Stimulated activated CD4-positive, alpha-beta T cell treated with anti-CD3 and anti-CD28 coated beads, Interleukin-1b, Interleukin-23, amount 100 ng/mL, for 4 hours (primary cell): ENCODE measurements at places on chromosomes 5 and 9.

- DNase-seq: no peak
Observed at GRCh38 chr9:115296831-115297565, 179.0 kb upstream of the TNC start.

- DNase-seq: peak; percentile 9
Observed at GRCh38 chr9:97632248-97632984, 752 bp downstream of the TSTD2 start.

GRCh38 chr5:45060724-45061123, 252.0 kb downstream of the MRPS30 start:
- DNase-seq: no peak

- no peak for DNase-seq
Observed at GRCh38 chr5:15214010-15214409, 286.0 kb upstream of the FBXL7 start.

GRCh38 chr5:107771926-107772325, 101.2 kb upstream of the EFNA5 start:
- no peak for DNase-seq

DNA sequence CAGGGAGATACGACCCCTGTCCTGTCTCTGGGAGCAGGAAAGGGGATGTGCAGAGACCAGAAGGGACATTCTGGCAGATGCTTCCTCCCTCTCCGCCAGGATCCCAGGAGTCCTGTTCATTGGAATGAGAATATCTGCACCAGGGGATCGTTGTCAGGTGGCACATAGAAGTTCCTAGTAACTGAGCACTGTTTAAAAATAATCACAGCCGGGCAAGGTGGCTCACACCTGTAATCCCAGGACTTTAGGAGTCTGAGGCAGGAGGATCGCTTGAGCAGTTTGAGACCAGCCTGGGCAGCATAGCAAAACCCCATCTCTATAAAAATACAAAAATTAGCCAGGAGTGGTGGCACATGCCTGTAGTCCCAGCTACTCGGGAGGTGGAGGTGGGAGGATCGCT, 12.3 kb downstream of the SARDH start:
- DNase-seq: no peak

DNA sequence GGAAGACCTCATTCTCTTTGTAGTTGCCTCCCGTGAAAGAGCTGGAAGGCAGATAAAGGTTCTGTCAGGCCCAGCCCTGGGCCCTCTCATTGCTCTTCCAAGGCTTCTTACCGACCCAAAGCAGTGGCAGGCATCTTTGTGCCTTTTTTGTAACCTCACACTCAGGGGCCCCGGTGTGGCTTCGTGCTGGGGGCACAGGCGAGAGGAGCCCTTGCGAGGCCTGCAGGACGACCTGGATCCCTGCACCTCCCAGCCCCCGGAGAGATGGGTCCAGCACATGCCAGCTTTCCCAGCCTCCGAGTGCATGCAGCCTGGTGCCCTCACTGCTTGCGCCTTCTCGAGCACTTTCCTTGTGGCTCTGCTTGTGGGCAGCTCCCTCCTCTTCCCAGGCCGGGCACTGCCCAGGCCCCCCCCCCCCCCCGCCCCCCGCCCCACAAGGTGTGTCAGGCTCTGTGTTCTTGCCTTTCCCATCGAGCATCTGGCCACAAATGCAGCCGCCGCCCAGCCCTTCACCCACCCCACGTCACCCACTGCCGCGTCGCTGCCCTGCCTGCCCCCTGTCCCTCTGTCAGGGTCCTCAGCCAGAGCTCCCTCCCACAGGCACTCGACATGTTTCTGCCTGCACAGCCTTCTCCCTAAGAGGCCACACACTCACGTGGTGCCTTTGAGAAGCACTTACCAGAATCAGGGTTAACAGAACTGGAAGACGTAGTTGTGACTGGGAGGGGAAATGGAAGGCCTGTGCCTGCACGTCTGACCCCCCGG, 63.7 kb upstream of the CACNA1B start:
- no peak for DNase-seq

- no peak for DNase-seq
Observed at GRCh38 chr5:118946138-118946800, 42.1 kb downstream of the DTWD2 start.

DNA sequence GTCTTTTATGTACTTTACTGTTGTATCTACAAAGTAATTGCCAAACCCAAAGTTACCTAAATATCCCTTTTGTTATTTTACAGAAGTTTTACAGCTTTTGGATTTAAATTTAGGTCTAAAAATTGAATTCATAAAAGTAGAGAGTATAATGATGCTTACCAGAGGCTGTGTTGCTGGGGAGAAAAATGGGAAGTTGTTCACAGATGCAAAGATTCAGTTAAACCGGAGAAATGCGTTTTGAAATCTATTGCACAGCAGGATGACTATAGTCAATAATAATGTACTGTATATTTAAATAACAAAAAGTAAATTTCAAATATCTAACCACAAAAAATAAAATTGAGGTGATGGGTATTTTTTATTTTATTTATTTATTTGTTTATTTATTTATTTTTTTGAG, 2.6 kb upstream of the ANKRD18A start:
- DNase-seq: no peak

DNA sequence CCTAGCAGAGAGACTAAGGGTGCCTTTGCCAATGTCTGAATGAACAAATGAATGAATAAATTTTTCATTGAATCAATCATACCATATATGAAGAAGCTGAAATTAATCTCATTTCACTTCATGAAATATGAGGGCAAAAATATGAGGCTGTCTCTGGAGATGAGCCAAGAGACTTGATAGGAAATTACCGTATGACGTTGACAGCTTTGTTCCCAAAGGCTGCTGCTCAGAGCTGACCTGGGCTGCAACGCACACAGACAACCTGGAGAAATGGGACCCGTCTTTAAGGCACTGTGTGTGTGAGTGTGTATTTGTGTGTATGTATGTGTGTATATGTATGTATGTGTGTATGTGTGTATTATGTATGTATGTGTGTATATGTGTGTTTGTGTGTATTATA, 226.1 kb downstream of the IRX2 start:
- DNase-seq: no peak

GRCh38 chr5:67971971-67972821, 243.4 kb upstream of the PIK3R1 start:
- no peak for DNase-seq

DNA sequence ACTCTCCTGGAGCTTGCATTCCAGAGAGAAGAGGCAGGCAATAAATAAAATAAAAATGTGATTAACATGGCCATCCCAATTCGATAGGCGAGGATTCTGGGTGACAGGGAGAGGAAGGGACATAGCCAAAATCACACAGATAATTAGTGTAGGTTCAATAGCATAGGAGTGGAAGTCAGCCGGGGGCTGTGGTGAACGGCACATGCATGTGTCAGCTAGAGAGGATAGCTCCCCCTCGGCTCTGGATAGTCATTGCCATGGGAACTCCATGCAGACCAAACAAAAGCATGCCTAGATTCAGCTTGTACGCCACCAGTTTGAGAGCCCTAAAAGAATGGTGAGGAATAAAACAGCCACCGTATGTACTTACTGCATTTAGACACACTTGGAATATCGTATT, 223.5 kb downstream of the GRIA1 start:
- DNase-seq: no peak

DNA sequence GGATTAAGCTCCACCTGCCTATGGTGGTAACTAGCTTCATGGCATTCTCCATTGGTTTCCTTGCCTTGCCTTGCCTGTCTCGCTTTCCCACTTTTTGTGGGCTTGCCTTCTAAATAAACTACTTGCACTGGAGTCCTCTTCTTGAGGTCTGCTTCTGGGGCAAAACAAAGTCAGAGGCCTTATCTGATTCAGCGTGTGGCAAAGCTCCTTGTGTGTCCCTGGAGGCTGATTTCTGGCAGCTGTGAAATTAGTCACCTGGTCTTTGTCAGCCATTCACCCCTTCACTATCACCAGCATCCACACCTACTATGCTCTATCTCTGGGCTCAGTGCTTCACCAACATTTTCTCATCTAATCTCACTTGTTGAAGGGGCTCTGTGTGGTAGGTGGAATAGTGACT, 176.2 kb downstream of the SEC61B start:
- no peak for DNase-seq

DNA sequence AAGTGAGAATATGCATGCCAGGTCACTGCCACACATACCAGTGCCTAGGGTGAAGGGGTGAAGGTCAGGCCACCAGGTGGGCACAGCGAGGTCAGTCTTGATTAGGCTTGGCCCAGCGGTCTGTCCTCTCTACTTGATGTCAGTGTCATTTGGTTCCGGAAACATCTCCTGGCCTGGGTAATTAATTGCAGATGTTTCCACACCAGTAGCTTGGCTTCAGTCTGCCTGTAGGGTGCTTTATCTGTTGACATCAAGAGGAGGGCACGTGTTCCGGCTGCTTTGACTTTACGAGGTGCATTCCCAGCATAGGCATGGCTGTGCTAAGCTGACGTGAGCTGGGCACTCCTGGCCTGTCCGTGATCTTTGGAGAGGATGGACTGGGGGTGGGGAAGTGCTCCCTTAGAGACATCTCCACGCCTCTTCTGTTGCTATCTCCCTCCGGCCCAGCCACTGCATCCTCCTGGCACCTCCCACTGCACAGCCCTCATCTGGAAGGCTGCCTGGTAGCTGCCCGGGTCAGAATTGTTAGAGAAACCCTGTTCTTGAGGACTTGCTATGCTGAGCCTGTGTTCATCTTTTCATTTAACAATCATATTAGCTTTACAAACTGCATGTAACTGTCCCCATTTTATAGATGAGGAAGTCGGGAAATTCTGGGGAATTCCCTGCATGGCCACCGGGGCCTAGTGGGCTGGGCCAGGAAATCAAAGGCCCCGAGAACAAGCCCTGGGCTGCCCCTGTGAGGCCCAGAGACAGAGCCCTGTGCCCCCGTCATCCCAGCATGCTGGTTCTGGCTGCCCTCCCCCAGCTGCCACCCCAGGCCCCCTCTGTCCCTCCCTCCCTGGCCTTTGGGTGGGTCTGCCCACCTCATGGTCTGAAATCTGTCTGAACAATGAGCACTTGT, 29.1 kb downstream of the JADE2 start:
- peak; percentile 57 for DNase-seq

DNA sequence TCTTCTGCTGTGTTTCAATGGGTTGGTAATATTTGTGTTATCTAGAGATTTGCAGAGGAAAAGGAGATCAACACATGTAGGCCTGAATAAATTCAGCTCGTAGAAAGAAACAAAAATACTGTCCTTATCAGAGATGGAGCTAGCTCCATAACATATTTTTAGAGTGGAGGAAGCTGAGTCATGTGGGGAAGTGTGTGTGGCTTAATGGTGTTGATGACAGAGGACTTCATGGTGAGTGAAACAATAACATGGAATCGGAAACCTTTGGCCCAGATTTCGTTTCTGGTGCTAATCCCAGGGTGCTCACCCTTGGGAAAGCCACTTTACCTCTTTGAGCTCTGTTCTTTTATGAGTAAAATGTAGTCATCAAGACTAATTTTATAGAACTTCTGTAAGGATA, 825.0 kb downstream of the TLR4 start:
- no peak for DNase-seq

DNA sequence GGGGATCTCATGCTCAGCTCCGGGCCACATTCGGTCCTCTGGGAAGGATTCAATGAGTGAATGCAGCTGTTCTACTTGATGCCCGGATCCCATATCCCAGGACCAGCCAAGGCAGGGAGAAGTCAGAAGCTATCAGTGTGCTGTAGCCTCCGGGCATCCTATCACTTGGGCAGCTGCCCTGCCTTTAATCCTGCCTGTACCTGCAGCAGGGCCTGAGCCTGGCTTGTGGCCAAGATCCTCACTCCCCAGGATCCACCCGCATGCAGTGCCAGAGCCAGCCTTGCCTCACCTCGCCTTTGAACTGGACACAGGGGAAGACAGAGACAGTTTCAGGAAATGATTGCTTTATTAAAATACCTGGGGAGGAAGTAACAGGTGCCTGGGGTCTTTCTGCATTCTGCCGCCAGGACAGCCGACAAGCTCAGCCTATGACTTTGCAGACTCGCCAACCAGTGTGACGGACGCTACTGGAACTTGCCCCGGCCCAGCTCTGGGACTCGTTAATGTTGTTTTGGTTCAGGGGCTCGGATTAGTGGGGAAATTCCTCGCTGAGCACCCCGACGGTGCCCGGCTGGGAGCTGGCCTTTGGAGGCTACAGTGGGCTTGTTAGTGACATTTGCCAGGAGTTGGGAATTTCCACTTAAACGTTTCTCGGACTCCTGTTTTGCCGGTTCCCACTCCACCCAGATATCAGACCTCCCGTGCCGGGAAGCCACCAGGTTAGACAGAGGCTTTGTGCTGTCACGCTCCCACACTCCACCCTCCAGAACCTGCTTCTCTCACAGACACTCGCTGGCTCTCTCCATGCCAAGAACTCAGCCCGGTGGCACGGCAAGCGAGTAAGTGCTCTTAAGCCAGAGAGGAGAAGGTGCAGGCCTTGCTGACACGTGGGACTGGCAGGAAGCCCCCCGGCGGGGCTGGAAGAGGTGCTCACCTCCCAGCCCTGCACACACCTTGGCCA, 721 bp downstream of the PTGES start:
- DNase-seq: no peak

DNA sequence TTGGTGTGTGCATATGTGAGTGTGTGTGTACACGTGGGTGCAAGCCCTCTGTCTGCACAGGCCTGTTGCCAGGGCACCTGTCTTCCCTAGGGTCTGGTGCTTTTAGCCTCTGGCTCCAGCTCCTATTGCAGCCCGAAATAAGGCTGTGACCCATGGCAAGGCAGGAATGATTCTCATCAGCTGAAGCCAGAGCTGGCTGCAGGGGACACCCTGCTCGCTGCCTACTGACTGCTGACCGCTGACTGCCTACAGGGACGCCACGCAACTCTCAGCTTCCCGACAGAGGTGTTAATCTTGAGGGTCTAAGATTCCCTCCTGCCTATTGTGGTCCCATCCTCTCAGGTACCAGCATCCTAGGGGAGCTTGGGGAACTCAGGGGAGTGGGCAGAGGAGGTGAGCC, at the start of gene MYOZ3:
TSS of gene MYOZ3 (plus strand) at position 166 of the 400 bp plus-strand sequence. CDS start 1,691 bp downstream, outside the sequence.
- no peak for DNase-seq

- DNase-seq: no peak
Observed at GRCh38 chr5:172853355-172853975, 19.4 kb downstream of the ERGIC1 start.

- no peak for DNase-seq
Observed at GRCh38 chr5:37792975-37793631, 46.7 kb downstream of the GDNF start.

- no peak for DNase-seq
Observed at GRCh38 chr9:122808141-122808540, 8.2 kb downstream of the OR1K1 start.

DNA sequence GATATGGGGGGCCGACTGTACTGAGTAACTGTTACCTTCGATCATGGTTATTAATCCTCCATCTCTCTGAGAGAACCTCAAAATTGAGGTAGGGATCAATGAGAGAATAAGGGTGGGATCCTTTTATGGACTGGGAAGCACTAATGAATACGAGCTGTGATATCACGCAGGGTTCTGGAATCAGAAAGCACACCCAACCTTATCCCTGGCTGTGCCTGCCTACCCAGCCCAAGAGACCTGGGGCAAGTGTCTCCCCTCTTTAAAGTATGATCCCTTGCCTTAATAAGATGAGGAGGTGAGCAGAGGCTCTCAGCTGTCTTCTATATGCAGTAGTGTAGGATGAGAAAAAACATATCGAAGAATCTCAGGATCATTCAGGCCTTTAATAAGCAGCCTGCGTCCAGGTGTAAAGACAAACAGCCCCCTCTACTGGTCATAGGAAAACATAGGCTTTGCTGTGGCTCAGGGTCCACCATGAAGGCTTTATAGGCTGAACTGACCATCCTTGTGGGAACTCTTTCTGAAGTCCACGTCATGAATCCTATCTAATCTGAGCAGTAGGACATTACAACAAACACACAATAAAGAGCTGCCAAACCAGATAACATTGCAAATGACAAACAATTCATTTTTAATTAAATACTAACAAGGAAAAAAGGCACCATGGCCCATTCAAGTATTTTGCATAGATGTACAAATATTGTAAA, 16.8 kb downstream of the NIPAL4 start:
- DNase-seq: no peak
